HepG2 (cell line): ENCODE measurements at places on chromosomes 1 and 21.

DNA sequence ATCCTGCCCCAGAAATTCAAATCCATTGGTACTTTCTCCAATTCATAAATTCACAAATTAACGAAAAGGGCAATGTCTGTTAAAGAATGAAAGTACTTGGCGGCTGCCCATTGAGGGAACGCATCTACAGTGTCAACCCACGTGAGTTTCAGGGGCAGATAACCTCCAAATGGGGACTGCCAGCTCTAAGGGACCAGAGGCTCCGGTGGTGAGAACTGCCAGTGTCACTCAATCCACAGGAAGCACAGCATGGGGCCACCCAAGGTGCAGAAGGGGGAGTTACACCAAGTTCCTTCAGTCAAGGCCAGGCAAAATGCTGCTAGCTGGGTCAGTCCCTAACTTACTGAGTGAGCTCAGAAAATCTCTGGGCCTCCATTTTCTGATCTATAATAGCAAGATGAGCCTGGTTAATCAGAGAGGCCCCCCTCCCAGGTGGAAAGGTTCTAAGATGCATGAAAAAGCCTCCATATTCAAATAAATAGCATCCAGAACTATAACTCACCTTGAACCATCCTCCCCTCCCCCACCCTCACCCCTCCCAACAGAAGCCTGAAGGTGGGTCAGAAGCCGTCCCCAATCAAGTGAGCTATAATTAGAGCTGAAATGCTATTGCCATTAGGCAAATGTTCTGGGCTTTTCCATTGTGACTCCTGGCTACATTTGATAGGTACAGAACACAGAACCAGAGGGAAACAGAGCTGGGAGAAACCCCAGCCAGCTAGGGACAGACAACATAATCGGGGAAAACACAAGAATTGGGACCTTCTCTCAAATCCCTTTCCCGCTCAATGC is 41.7 kb downstream of the LRP8 start:
- H3K4me1 ChIP-seq, result no peaks in the 10 kb centered on the region
- H3K36me3 ChIP-seq, result peaks cover 58% of the 10 kb centered on the region; the same call in 2 of the 3 replicates
- H3K27me3 ChIP-seq, result no peaks in the 10 kb centered on the region
- DNase-seq, result no peak

DNA sequence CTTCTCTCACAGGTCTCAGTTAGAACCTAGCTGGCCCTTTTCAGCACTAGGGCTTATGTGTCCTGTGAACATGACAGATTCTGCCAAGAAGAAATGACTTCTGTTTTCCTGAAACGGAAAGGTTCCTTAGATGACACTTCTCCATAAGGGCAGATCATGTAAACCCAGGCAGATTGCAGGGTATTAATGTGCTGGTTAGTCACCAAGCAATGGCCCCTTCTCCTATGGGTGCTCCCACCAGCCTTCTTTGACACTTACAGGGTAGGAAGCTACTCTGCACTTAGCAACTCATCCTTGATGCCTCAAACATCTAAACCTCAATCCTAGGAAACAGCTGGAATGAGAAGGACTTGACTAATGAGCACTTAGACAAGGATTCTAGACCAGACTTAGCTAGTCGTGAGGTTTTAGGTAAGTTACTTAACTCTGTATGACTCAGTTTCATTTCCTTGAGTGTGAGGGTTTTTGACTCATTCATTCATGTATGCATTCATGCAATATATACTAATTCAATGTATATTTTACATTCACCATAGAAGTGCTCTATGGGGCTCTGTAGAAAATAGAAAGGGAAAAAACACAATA is 74.1 kb upstream of the PLXNA2 start:
- no peak overlapping the region for H3K27ac ChIP-seq
- H3K27me3 ChIP-seq, result no peaks in the 10 kb centered on the region
- no peaks in the 10 kb centered on the region for H3K4me1 ChIP-seq
- DNase-seq, result no peak
- no peaks in the 10 kb centered on the region for H3K36me3 ChIP-seq

DNA sequence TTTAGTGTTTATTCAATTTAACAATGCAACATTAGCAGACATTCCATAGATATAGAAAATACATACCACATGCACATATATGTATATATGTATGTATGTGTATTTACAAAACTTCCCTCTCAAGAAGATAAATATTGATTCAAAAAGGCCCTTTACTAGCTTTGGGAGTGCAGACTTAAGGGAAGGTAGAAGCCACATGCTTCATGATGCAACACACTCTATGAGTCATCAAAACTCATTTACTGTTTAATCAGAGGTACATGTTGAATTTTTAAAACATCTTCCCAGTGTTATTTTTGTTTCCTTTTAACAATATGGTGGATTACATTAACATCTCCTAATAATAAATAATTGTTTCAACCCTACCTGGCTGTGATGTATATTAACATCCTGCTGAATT is 61.4 kb upstream of the KIRREL1 start:
- no peaks in the 10 kb centered on the region for H3K27me3 ChIP-seq
- H3K36me3 ChIP-seq, result no peaks in the 10 kb centered on the region
- H3K27ac ChIP-seq, result no peak overlapping the region
- H3K4me3 ChIP-seq, result no peak overlapping the region
- no peaks in the 10 kb centered on the region for H3K4me1 ChIP-seq

GRCh38 chr21:41374867-41375533 is 13.2 kb downstream of the MX2 start:
- peaks cover 11% of the 10 kb centered on the region; the same call in 1 of the 3 replicates for H3K36me3 ChIP-seq
- no peak for DNase-seq
- no peaks in the 10 kb centered on the region; the same call in 2 of the 3 replicates for H3K27me3 ChIP-seq
- H3K27ac ChIP-seq, result no peak overlapping the region
- peaks cover 16% of the 10 kb centered on the region for H3K4me1 ChIP-seq
- no peak overlapping the region for H3K4me3 ChIP-seq

GRCh38 chr1:164772635-164773034 is 213.7 kb downstream of the PBX1 start:
- no peak overlapping the region for H3K4me3 ChIP-seq
- no peak overlapping the region for H3K27ac ChIP-seq
- H3K27me3 ChIP-seq, result no peaks in the 10 kb centered on the region
- no peaks in the 10 kb centered on the region for H3K36me3 ChIP-seq
- H3K4me1 ChIP-seq, result peaks cover 14% of the 10 kb centered on the region

- no peak for DNase-seq
- H3K4me1 ChIP-seq, result no peaks in the 10 kb centered on the region
- H3K27ac ChIP-seq, result no peak overlapping the region
- no peaks in the 10 kb centered on the region for H3K27me3 ChIP-seq
- no peak overlapping the region for H3K4me3 ChIP-seq
Measured at GRCh38 chr1:83619170-83619896, 379.6 kb downstream of the TTLL7 start.

DNA sequence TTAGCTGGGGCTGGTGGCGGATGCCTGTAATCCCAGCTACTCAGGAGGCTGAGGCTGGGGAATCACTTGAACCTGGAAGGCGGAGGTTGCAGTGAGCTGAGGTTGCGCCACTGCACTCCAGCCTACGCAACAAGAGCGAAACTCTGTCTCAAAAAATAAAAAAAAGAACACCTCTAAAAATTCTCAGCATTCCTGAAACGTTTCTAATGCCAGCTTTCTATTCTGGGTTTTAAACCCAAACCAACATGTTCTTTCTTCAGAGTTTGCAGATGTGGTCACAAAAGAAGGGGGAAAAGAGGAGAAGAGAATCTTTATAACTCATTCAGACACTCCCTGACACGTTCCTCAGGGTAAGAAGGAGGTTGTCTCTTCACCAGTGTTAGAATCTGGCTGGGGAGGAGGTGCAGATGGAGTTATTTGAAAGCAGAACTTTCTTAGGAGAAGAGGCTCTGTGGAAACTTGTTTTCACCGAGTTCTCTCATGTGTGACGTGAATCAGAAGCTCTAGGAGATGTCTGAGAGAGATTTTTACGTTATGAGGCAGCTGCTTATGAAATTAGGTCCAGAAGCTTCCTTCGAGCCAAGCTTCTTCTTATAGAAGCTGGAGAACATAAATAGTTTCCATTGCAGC is 17.8 kb upstream of the CNR2 start:
- no peak for DNase-seq
- no peaks in the 10 kb centered on the region; the same call in 1 of the 2 replicates for H3K27me3 ChIP-seq
- H3K27ac ChIP-seq, result no peak overlapping the region
- no peaks in the 10 kb centered on the region for H3K4me1 ChIP-seq
- H3K4me3 ChIP-seq, result no peak overlapping the region

DNA sequence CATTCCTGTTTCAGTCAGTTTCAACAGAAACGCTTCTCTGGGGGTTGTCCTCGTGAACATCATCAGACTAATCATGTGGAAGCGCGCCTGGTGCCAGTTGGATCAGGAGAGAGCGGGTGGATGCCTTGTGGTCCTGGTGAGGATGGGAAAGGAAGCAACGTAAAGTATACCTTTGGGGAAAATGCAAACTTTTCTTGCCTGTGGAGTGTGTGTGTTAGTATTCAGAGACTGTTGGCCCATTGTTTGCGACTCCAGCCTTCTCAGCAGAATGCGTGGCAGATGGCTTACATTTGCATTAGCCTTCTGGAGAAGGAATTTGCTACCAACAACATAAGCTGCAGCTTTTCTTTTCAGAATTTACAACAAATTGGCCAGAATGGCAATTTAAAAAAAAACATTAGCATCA is 173.9 kb downstream of the RWDD3 start:
- no peak overlapping the region for H3K4me3 ChIP-seq
- no peaks in the 10 kb centered on the region for H3K4me1 ChIP-seq
- no peaks in the 10 kb centered on the region for H3K27me3 ChIP-seq
- no peak for DNase-seq

DNA sequence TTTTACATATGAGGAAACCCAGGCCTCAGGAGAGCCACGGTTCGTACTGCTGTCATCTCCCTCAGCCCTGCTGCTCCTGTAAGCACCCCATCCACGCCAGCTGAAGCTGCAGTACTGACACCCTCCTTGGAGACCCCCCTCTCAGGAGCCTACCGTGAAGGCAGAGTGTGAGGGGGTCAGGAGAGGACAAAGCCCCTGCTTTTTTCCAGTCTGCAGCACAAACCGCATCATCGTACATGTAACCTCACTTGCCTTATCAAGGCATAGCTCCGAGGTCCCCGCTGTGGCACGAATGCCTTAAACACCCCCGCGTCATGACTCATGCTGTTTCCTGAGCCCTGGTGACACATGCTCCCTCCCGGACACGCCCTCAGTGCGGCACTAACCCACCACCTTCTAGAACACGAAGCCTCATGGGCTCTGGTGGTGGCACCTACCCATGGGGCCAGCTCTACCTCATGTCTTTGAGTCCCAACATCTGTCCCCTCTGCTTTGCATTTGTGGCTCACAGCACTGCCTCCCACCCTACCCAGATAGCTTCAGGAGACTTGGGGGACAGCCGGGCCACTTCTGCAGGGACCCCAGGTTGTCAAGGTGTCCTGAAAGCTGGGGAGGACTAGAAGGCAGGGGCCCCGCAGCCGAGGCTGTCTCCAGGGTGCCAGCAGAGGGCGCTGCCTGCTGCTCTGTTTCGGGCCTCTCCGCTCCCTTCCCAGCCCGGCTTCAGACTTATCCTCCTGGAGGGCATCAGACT is 4.9 kb downstream of the SH3BGRL3 start:
- peaks cover 12% of the 10 kb centered on the region for H3K4me1 ChIP-seq
- no peak overlapping the region for H3K27ac ChIP-seq
- no peaks in the 10 kb centered on the region; the same call in 1 of the 2 replicates for H3K36me3 ChIP-seq
- H3K4me3 ChIP-seq, result no peak overlapping the region
- H3K27me3 ChIP-seq, result no peaks in the 10 kb centered on the region

GRCh38 chr1:61638911-61639605 is 85.9 kb downstream of the TM2D1 start:
- no peak for DNase-seq
- no peaks in the 10 kb centered on the region; the same call in 1 of the 2 replicates for H3K27me3 ChIP-seq

GRCh38 chr1:205505791-205506190 is 1.3 kb downstream of the CDK18 start:
- H3K27ac ChIP-seq, result peak overlapping the region; percentile 76
- peaks cover 71% of the 10 kb centered on the region for H3K4me1 ChIP-seq
- no peak for DNase-seq
- H3K36me3 ChIP-seq, result no peaks in the 10 kb centered on the region
- no peaks in the 10 kb centered on the region for H3K27me3 ChIP-seq

DNA sequence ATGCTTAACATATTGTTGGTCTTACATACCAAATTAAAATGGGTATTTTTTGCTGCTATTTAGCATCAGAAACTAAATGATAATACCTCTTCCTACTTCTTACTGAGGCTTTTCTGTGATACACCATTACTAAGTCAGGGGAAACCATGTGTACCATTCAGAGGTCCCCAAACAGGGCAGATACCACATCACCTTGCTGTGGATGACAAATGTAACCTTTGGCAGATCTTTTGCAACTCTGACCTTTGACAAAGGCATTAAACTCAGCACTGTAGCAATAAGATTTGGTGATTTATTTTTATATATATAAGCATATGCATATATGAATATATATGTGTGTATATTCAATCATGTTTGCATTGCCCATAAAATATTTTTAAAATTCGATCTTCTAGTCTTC is 2.9 kb downstream of the FAM177B start:
- H3K4me1 ChIP-seq, result no peaks in the 10 kb centered on the region
- H3K36me3 ChIP-seq, result 0 out of 3 replicates have a peak, but pooled peaks cover 6% of the 10 kb centered on the region
- H3K4me3 ChIP-seq, result no peak overlapping the region
- no peak for DNase-seq
- no peak overlapping the region for H3K27ac ChIP-seq
- no peaks in the 10 kb centered on the region for H3K27me3 ChIP-seq

DNA sequence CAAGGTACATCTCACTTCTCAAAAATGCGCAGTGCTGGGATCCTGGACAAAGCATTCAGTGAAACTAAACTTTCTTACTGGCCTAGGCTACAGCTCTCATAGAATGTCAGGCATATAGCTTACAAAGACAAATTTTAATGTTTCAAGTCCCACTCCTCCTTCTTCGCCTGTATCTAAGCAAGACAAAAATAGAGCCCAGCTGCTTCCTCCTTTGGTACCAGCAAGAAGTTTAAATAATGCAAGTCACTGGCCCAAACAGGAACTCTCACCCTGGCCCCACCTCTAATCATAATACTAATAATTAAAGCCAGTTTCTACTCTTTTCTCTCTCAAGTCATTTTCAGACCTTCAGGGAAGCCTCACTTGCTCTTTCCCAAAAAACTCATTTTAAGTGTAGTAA is 1267.9 kb downstream of the MRPL39 start:
- no peak for DNase-seq
- no peaks in the 10 kb centered on the region for H3K36me3 ChIP-seq
- no peak overlapping the region for H3K4me3 ChIP-seq
- no peak overlapping the region for H3K27ac ChIP-seq
- no peaks in the 10 kb centered on the region for H3K27me3 ChIP-seq

- peaks cover 63% of the 10 kb centered on the region for H3K4me1 ChIP-seq
- H3K4me3 ChIP-seq, result no peak overlapping the region
- H3K36me3 ChIP-seq, result no peaks in the 10 kb centered on the region; the same call in 2 of the 3 replicates
- H3K27ac ChIP-seq, result peak overlapping the region; percentile 59
- no peak for DNase-seq
Measured at GRCh38 chr1:11648732-11649158, 5.5 kb downstream of the FBXO2 start.

GRCh38 chr1:34742667-34743270 is 12.1 kb upstream of the GJB5 start:
- no peaks in the 10 kb centered on the region for H3K36me3 ChIP-seq
- no peak overlapping the region for H3K4me3 ChIP-seq
- H3K4me1 ChIP-seq, result peaks cover 6% of the 10 kb centered on the region; the same call in 1 of the 2 replicates
- no peak overlapping the region for H3K27ac ChIP-seq
